SK-MEL-5 (cell line): ENCODE measurements at places on chromosomes 4 and X. TPM values are rescaled to one million over a fixed set of nuclear protein-coding genes. Genes with fewer than 3 reads are reported as not detected.

DNA sequence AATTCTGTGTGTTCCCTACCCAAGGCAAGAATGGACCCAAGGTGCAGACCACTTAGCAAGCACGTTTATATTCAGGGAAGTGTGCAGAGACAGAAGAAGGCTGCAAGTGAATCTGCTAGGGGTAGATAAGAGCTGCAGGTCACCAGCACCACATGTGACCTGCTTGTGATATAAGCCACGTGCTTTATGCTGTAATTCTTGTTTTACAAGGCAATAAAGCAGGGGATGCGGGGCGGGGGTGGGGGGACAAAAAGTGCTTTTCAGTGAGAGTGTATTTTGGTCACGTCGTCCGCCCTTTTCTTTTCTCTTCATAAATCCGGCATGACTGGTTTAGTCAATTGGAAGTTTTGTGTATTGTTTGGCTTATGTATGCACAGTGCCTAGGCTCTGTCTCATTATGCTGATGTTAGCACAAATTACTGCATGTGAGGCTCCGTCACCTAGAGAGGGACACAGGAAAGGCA lies 192.7 kb downstream of the RBMX2 start:
- DNase-seq, result peak; percentile 92

DNA sequence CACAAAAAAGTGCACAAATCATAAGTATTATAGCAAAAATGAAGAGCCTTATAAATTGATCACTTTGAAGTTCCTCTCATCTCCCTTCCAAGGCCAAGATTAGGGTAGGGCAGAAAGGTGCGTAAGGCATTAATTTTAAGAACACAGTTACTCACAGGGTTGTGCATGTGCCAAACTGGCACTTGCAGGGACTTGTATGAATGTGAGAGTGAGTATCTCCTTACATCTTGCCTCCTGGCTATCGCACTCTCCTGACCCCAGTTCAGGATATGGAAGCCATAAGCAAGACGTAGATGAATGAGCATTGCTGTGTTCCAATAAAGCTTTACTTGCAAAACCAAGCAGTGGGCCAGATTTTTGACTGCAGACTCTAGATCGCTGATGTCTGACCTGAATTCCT lies 510.1 kb upstream of the AADAT start:
- no peak for DNase-seq

The BRCC3 gene
- total RNA-seq, result 6.3 and 8.1 TPM in 2 replicates

GRCh38 chr4:41791557-41791956 lies 43.0 kb upstream of the PHOX2B start:
- peak; percentile 15 for DNase-seq

GRCh38 chrX:31540313-31540712 lies 468.5 kb upstream of the FTHL17 start:
- no peak for DNase-seq

The TRIM61 gene
- total RNA-seq, result not detected in 2 replicates

DNA sequence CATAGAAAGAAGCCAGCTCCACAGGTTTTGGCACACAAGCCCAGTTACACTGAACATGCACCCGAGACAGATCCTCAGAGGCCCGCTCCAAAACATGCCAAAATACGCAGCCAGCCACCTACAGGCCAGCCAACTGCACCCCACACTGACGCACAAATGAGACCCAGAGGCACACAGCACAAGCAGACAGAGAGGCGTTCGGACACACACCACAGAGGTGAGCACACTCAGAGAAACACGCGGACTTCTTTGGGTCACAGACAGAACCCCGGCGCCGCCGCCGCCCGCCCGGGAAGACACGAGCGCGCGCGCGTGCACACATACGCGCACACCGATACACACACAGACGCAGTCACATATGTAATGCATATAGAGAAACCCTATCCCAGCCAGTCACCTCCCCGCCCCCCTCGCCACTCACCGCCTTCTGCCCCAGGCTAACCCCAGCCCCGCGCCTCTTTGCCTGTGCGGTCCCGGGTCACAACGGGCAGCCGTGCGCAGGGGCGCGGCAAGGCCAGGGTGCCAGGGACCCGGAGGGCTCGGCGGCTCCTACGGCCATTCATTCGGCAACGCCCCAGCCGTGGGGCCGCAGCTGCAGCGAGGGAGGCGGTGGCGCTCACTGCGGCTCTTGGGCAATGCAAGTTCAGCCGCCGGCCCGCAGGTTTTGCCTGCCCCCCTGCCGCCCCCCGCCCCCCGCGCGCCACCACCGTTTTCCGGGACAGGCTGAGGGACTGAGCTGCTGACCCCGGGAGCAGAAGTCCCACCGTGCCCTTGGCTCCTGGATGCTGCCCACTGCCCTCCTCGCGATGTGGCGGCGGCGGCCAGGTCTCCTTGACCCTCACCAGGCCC lies 553 bp downstream of the SEPTIN6 start:
- peak; percentile 41 for DNase-seq

The SLC4A4 gene
- 0.16 TPM in 2 replicates for total RNA-seq

The FOXP3 gene
- total RNA-seq, result 0.21 and 0.24 TPM in 2 replicates

GRCh38 chrX:149004936-149005335 lies 500.2 kb downstream of the IDS start:
- DNase-seq, result peak; percentile 1

GRCh38 chr4:25002681-25003080 lies 28.1 kb downstream of the LGI2 start:
- no peak for DNase-seq

GRCh38 chrX:47611926-47612325 lies 7.7 kb downstream of the SYN1 start:
- no peak for DNase-seq

GRCh38 chr4:17093481-17093880 lies 195.0 kb upstream of the LDB2 start:
- no peak for DNase-seq

DNA sequence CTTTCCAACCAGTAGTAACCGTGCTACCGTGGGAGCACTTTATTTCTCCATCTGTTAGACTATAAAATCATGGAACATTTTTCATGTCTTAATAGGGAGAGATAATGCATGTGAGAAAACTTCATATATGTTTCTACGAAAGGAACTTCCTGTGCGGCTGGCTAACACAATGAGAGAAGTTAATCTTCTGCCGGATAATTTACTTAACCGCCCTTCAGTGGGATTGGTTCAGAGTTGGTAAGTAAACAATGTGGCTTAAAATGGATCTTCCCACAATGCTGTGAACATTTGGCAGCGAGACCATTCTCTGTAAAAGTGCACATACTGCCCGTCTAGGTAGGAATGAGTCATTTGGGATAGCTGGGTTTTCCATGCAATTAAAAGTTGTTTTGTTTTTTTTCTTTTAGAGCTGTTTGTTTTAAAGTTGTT lies 29.6 kb downstream of the PDK3 start:
- DNase-seq, result peak; percentile 15

DNA sequence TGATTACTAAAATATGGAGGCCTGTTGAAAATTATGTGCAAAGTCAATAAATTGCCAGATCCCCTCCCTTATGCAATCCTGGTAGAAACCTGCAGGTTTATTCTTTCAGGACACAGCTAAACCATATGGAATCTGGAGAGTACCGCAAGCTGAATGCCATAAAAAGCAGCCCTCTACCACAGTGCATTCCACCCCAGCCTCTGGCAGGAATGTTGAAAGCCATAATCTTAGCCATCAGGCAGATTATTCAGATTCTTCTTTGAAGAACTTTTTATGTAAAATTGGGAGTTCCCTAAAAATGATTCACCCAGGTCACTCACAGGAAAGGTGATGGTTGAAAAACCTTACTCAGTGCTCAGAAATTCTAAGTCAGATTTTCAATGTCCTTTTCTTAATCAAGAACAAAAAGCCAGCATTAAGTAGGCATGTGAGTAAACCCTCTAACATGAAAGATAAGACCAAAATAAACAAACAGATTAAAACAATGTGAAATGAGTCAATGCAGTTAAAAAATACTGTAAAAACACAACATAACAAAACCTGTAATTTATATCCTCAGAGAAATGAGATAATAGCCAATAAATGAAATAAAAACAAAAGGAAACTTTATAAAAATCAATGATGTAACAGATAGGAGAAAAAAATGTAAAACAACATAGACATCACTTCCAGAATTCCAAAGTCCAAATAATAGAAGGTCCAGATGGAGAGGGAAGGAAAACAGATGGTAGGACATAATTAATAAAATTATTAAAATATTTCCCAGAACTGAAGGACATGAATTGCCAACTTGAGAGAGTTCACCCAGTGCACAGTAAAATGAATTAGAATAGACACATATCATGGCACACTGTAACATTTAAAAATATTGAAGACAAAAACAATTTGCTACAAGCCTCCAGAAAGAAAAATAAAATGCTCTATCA lies 226.9 kb downstream of the FSTL5 start:
- no peak for DNase-seq

The NMU gene
- not detected in 2 replicates for total RNA-seq

- no peak for DNase-seq
Measured at GRCh38 chrX:118189000-118189399, 72.4 kb upstream of the KLHL13 start.

The CAPN6 gene
- not detected in 2 replicates for total RNA-seq

DNA sequence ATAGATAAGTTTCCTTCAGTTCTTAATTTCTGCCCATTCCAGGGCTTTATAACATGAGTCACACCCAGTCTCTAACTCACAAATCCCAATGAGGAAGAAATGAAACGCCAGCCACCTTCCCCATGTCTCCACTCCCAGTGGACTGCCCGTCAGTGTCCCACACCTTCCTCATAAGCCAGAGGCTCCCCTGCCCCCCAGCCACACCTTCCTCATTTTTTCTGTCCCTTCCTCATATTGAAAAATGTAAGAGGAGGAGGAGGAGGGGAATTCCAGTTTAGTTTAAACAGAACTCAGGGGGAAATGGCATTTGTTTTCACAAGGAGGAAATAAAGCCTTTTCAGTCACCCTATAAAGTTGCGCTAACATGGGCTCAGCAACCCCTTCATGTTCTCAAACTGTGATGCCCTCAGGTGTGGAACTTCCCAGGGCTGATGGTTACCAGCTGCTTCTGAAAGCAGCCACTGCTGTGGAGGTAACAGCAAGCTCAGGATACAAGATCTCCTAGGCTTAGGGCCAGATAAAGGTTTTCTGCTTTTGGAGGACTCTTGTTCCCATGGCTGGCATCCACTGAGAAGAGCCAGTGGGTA lies 97.8 kb downstream of the PARM1 start:
- DNase-seq, result no peak

DNA sequence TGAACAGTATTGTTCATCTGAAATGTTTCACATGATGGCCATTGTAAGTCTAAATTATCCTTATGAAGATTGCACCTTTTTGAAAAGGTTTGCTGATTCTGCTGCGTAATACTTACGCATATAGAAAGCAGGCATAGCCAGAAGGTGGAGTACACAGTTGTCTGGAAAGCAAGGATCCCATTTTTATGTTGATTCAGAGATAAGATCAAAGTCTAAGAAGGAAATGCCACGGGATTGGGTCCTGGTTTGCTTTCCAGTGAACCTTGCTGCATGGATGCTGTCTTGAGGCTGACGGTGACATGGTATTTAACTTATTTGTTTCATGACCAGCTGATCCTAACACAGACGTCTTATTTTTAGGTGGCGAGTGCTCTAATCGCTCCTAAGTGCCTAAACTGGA lies 15.5 kb downstream of the MAGEA9B start:
- no peak for DNase-seq
